Stimulated activated CD4-positive, alpha-beta T cell treated with anti-CD3 and anti-CD28 coated beads, Interleukin-4, amount 100 ng/mL, for 4 hours (primary cell): ENCODE measurements at places on chromosomes 4 and X.
A peak's percentile ranks its signal among the peaks of the same experiment; 100 is the strongest.

DNA sequence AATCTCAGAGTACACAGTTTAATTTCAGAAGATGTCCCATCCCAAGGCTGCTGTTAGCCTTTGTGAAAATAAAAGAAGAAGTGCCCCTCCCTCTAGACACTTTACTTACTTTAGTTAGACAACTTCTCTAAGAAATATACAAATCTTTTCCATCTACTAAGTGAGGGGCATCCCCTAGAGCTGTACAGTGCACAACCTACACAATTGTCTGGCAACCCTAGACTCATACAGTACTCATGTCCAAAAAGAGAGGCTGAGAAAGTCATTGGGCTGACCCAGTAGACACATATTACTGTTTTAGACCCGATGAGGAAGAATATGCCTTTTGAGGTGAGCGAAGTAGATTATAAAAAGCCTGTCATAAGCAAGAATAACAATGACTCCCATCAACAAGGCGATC lies 297.6 kb downstream of the IDS start:
- DNase-seq: no peak

GRCh38 chr4:15006416-15007024 lies 4.2 kb downstream of the CPEB2 start:
- no peak for DNase-seq

GRCh38 chr4:36152735-36153134 lies 91.6 kb downstream of the ARAP2 start:
- no peak for DNase-seq

GRCh38 chr4:20520901-20521300 lies 179.4 kb upstream of the PACRGL start:
- DNase-seq: no peak

DNA sequence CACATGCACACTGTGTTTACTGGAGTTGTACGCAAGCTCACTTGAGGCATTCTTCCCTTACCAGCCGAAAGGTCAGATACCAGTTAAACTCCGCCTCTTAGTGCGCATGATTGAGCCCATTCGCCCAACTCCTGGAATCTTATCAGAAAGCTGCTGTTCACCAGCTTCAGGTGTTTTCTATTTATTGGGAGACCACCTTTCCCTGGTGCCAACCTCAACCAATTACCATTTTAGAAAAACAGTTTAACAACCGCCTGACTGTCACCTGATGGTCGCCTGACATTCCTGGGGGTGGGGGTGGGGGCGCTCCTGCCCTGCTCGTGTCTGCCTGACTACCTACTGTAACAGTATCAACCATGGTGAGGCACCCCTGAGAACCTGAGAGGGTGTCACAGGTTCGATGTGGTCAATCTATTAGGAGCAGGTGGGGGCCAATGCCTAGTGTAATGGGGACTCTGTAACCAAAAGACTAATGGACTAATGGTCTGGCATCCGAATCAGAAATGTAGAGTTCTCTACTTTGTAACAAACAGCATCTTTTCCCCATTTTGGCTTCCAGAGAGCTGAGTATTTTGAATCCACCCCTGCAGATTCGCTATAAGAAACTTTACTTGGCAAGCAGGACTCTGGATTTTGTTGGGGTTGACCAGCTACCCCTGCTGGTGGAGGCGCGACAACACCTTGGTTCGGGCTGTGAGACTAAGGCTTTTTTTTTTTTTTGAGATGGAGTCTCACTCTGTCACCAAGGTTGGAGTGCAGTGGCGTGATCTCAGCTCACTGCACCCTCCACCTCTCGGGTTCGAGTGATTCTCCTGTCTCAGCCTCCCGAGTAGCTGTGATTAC lies 58.2 kb upstream of the ZNF157 start:
- DNase-seq: peak; percentile 46

DNA sequence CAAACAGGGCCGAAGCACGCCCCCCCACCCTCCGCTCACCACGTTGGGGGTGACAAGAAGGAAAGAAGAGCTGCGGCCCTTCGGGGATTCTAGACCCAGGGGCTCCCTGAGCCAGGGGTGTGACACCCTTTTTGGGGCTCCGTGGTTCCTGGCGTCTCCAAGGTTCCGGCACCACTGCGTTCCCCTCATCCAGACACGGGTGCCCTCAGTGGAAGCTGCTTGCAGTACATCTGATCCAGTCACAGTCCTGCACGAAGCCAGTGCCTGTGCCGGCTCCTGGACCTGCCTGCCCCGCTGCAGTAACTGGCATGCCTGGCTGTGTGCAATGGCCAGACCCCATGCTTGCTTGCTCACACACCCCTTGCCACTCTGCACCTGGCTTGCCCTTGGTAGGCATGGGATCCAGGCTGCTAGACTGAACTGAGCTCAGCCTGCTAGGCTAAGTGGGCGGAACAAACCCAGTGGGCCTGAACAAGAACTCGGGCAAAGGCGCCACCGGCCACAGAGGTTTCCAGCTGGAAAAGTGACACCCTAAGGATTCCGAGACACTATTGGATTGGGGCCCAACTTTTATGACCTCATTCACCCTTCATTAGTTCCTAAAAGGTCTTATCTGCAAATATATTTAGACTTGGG lies 420.4 kb upstream of the AGA start:
- DNase-seq: no peak

DNA sequence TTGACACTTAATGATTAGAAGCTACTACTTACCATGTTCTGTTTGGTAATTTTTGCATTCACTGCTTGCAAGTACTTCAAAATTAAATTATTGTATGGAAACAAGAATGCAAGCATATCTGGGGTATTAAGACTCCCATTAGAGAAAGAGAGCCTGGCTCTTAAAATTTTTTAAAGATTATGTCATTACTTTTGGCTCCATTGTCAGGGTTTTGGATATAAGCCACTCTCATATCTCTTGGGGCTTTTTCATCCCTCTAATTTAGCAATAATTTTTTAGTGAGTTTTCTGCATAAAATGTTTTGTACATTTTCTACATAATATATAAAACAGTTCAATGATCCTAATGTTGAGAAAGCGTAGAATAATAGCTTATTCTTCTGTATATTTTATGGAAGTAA lies 49.4 kb downstream of the SLC9A6 start:
- no peak for DNase-seq

GRCh38 chr4:80005863-80006262 lies 67.2 kb downstream of the ANTXR2 start:
- DNase-seq: no peak

DNA sequence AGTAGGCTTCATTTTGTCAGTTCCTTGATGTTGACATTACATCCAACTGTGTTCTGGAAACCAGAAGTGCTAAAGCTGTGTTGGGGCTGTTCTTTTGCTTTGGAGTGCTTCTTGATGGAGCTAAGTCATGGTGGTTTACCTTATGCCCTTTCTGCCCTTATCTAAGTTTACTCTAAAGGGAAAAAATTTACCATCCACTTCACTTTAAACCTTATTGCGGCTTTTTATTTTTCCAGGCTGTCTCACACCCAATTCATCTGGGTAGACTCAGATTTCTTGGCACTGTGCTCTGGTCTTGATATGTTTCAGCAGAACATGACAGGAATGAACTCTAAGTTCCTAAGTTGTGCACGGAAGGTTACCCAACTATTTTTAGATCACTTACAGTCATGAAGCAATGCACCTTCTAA lies 104.7 kb upstream of the TTC29 start:
- no peak for DNase-seq

DNA sequence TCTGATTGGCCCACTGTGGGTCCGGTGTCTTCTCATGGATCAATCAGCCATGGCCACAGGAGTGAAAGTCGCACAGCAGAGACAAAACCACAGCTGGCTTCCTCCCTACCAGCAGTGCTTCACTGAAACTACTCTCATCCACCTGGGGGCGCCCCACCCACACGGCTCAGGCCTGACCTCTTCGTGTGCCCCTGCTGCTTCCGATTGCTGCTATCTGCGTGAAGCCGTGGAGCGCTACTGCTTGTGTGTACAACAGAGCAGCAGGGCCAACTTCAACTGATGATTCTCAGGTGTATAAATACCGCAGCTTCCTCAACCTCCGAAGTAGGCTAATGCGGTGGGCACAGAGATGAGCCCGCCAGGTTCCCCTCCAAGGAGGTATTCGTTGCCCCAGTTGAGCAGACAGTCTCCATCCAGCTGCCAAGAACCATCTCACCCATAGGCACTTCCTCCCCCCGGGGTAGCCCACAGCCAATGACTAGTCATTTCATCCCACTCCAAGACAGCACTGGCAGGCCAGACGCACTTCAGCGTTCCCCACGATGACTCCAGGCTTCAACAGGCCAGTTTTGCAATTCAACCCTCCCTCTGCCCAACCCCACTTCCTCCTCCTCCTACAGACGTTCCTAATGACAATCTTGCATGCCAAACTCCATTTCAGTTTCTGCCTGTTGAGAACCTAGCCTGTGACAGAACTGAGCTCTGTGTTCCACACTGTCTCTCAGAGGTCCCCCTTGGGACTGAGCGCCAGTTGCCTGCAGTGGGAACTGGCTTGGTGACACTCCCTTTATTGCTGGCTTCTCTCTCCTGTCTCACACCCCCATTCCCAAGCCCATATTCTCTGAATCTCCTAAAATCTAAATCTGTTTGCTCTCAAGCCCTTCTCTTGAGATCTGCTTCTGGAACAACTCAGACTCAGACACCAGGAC lies 41.3 kb upstream of the ATP6AP2 start:
- DNase-seq: peak; percentile 56

DNA sequence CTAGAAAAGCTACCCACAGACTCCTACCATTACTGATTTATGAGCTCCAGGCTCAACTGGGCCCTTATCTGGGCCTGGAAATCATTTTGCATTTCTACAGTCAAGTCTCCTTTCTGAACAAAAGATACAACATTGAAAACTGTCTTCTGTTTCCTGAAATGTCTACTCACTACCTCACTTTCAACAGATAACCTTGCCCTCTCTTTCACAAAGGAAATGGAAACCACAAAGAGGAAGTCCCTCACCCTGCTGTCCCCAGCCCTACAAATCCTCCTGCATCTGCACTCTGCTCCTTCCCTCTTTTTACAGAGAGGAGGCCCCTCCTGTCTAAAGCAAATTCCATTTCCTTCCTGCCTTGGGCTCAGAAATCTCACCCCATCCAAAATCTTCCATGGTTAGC lies 24.8 kb upstream of the CYBB start:
- DNase-seq: no peak

DNA sequence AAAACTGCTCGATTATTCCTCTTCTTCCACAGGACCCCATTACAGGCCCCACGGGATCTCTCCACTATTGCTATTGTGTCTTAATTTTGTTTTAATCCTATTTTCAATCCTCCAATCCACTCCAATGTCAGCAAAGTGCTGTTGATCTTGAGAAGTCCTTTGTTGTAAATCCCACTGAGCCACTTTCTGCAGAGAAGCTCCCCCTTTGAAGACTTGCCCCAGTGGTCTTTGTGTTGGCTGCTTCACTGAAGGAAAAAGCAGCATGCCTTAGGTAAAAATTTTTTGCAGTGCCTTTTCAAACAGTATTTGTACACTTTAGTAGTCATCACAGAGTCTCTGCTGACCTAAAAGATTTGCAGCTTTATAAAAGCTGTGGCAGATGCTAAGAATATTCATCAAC lies 252.0 kb upstream of the SLC7A11 start:
- DNase-seq: no peak

DNA sequence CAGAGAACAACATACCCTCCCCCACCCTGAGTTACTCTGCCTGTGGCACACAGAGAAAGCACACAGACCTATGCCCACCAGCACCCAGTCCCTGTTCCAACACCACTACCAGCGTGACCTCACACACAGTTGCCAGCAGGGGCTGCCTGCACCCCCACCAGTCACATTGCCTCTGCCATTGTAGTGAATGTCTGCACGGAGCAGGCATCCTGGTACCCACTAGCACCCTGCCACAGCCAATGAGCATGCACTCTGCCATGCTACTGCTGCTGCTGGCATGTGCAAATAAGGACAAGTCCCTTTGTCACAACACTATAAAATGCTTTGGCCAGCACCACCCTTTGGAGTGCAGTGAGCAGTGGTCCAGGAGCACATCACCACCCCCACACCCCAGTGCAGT lies 47.1 kb downstream of the DACH2 start:
- DNase-seq: no peak

- DNase-seq: no peak
Observed at GRCh38 chr4:118801895-118802575, 33.9 kb downstream of the SEC24D start.

DNA sequence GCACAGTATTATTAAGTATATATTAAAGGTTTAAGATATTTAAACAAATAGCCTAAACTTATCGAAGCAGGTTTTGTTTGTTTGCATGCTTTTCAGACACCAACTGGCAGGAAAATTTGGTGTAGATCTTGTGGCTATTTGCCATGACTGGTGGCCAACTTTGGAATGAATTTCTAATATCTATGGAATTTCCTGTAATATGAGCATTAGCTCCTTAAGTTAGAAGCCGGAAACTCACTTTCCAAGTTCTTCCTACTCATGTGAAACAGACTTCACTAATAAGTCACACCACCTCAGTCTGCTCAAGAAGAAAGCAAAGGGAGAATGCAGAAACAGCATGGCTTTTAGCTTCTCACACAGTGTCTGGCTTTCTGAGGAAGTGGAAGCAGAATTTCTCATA lies 563.9 kb downstream of the GRXCR1 start:
- DNase-seq: no peak

DNA sequence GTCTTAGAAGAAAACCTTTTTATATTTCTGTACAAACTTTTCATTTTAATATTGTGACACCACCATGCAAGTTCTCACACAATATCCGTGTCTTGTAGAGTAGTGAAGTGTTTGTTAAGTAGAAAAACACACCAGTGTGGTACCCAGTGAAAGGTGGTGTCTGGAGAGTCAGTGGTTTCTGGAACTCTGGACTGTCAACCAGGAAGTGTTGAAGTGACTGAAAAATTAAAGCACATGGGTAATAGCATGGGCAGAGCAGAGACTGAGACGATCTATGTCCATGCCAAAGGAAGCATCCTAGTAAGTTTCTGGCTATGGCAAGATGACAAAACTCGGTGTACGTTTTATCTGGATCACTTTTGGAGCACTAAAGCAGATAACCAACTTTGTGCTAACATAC lies 22.2 kb downstream of the RAB9A start:
- no peak for DNase-seq

DNA sequence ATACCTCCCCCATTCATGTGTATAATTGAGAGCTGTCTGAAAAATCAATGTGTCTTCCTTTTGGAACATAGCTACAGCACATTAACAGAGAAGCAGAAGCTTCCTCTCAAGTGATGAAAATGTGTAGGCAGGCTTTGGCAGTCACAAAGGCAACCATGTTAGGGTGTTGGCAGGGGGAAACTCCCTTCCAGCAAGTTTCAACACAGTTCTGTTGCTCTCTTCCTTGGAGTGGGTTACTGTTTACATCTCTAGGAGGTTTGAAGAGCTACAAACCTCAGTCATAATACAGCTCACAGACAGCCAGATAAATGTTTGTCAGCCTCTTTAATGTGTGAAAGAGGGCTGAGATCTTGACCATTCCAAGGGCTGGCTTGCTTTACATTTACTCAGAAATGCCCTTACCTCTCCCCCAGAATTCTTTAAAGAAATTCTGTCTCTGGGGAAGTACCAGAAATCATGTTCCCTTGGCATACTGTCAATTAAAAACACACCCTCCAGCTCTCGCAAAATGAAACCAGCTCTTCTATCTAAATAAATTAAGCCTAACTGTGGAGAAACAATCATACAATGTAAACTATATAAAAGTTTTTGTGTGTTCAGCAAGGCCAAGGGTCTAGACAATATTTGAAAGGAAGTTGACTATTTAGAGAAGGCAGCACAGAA lies 18.9 kb downstream of the ZBTB33 start:
- DNase-seq: no peak
